Hippocampal formation (tissue), 2 donors: ENCODE measurements at places on chromosomes 6 and 20.

- DNase-seq, result no peak
Measured at GRCh38 chr20:62040381-62040922, 25.2 kb downstream of the TAF4 start.

- no peak for DNase-seq
Measured at GRCh38 chr6:144544266-144544830, 259.2 kb downstream of the UTRN start.

- no peak for DNase-seq
Measured at GRCh38 chr6:88702956-88703556, 260.4 kb downstream of the RNGTT start.

DNA sequence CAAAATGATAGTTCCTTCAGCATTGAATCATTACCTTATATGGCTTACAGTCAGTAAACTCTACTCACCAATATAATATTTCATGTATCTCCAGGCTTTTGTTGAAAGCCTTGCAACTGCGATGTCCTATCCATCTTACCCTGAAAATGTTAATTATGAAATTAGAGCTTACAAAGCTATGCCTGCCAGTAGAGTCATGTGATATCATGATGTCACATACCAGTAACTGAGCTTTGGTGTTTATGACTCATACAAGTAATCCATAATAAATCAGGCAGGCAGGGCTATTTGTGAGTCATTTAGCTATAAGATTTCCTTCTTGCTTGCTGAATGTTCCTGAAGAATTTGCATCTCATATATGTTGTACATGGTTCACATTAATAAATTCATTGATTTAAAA is 44.9 kb upstream of the FAM83B start:
- DNase-seq, result no peak

GRCh38 chr6:151370509-151371078 is 20.8 kb downstream of the ZBTB2 start:
- DNase-seq, result no peak

DNA sequence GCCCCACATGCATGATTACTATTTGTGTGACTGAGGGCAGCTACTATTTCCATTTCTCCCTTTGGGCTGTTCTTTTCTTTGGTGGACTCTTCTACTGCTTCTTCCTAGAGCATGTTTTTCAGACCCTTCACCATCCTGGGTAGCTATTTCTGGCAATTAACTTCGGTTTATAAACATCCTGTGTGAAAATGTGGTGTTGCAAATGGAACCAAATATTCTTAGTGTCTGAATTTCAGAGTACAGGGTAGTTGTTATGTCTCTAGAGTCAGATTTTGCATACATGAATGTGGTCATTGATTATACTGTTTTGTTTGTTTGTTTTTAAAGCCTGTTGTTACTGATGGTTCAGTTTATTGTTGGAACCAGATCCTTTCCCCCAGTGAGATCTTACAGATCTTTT is 49.7 kb downstream of the PROKR2 start:
- no peak for DNase-seq

DNA sequence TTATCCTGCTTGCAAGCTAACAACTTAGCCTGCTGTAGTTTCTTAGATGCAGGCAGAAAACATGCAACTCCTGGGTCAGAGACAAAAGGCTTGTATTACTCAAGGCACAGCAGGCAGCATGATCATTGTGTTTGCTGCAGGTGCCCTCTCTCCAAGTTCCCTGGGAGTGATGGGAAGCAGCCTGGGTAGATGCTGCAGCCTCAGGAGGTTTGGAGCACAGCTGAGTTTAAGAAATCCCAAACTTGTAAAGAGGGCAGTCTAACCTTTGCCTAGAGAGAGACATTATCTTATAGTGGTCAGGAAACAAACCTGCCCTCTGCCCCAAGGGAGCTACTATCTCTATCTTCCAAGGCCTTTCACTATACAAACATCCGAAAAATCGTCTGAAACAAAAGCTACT is 61.1 kb downstream of the PFDN4 start:
- no peak for DNase-seq

- DNase-seq, result no peak
Measured at GRCh38 chr6:129186988-129187387, 304.1 kb downstream of the LAMA2 start.

DNA sequence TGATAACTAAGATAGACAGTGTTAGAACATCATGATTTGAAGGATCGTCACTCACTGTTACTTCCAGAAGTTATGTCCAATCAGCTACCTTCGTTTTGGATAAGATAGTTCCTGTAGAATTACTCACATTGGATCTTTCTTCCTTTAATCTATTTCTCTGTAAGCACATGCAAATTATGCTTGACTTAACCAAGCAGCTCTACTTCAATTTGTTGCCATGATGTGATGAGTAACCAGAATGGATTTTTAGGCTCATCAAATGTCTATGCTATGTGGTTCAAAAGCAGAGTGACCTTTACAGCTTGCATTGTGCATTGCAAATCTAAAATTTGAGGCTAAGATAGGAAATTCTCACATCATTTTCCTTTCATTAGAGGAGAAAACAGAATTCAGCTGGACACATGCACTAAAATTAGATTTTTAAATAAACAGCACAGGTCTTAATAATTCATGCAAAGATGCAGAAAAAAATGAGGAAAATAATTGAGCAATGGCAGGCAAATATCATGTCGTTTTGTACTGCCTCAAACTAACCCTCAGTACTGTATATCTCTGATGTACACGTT is 76.7 kb upstream of the ZFP64 start:
- DNase-seq, result no peak

DNA sequence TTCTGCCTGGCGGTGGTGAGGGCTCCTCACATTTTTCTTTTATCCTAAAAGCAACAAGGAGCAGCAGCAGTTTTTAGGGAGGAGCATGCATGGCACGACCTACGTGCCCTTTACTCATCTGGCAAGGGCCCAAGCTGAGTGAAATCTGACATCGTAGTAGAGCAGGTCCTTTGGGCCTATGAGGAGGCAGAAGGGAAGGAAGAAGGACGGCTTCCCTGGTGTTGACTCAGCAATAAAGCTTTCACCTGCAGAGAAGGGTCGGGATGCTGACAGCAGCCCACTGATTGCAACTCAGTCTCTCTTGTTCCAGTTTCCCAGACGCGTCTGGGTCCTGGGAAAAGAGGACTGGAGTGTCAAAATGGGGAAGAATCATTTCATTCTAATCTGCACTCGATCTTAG is 409.1 kb upstream of the AGPAT4 start:
- no peak for DNase-seq

DNA sequence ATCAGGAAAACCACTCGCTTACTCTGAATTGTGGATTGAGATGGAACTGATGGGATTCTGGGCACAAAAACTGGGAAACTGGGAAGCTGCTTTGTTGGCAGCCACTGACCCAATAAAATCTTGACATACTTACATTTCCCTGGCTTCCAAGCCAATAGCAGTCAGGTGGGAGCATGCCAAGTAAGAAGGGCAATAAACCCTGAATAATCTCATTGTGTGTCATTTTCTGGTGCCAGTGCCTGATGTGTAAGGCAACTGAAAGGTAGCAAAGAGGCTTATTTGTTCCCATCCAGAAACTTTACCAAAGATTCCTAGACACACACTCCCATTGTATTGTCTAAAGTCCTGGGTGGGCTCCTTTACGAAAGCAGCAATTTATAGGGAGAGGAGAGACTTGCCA is 93.2 kb downstream of the TBX18 start:
- DNase-seq, result no peak

- no peak for DNase-seq
Measured at GRCh38 chr6:112122756-112123155, 35.4 kb downstream of the FAM229B start.

DNA sequence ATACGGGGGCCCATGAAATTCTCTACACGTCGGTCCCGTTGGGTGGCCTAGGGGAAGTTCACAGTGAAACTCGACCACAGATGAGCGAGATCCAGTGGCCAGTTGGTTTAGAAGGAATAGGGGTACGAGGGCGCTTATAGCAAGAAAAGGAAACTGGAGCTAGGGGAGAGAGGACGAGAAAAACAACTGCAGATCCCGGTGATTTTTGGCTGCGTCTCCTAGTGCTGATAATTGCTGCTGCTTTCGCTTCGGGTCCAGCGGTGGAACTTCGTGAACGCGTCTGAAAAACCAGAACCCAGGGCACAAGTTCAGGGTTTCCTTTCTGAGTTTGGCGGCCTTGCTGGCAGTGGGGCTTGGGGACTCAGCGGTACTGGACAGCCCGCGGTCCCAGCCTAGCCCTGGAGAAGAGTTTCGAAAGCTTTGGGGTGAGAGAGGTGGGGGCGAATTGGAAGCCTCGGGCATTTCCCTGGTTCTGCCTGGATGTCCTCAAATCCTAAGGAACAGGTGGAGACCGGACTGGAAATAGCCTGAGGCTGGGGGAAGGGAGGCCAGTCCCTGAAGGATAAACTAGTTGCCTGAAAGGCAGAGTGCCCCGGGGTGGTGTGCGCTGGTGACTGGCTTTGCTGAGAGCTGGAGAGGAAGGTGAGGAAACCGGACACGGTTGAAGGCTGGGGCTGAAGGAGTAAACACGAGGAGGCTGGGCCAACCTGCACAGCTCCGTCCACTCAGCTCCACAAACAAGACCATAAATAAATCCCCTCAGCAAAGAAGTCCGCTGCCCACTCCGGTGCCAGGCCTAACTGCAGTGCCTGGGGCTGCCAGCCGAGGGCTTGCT is 793 bp downstream of the GMPR start:
- peak; percentile 66 for DNase-seq

DNA sequence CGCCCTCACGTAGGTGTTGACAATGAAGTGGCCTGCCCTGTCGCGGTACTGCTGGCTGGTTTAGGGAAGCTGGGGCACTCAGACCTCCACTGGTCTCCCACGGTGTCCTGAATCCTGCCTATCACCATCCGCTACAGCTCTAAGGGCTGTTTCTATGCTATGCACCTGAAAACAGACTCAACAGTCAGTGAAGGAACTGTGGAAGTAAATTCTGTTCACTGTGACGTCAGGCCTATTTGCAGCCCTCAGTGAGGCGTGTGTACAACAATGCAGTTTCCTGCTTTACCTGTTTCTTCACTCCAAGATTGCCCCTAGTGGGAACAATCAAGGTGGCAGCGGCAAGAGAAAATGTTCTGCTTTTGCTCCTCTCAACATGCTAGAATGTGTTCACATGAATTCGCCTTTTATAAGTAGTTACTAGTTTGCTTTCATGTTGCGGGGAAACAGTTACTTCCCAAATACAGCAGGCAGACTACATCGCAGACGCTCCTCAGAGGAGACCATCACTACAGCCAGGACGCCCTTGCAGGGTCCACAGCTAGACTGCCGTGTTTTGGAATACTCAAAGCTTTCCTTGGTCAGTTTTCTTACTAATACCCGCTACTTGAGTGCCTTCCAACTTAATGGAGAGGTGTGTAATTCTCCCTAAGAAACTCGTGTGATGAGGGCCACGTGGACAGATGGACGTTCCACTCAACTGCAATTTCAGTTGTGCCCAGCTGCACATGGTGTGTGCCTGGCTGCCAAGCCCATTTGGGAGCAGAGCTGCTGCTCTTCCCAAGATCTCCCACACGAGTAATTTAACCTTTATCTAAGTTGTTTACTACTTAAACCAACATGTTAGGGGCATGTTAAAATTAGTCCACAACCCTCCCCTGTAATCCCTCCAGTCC is 25.4 kb downstream of the DIDO1 start:
- no peak for DNase-seq

- no peak for DNase-seq
Measured at GRCh38 chr6:122740091-122740490, 39.4 kb upstream of the FABP7 start.

- no peak for DNase-seq
Measured at GRCh38 chr6:130421585-130421984, 55.8 kb downstream of the TMEM200A start.

DNA sequence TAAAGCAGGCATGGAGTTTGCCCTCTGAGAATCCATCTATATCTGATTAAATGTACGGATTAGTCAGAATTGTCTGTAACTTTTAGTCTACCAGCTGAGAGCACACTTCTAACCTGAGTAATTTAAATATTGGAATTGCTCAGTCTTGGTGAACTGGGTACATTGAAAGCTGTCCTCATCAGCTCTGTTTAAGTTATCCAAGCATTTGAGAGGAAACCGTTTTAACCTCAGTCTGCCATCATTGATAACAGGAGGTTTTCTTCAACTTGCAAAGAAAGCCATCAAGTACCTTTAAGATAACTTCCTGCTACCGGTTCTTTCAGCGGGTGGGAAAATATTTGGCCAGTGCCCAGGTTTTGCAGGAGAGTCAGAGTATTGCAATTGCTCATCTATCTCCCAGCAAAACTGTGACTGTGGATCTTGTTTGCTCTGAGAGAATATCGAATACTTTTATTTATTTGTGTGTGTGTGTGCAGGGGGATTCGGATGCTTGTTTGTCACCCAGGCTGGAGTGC is 31.1 kb upstream of the F13A1 start:
- DNase-seq, result no peak

DNA sequence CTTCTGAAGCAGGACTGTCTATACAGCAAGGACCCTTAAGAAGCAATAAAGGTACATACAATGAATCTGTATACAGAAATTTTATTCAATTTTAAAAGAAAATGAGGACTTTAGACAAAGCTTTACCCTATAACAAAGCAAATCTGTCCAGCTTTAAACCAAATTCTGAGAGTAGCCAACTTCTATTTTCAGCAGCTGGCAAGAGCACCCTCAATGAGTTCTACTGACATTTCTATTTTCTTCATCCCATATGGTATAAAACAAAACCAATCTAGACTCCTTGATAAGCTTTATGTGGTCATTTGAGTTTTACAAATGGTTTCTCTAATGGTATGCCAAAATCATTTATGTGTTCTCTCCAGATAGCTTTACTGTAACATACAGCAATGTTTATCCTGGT is 12.7 kb downstream of the CPNE1 start:
- no peak for DNase-seq

- no peak for DNase-seq
Measured at GRCh38 chr6:40720375-40720748, 133.2 kb upstream of the LRFN2 start.

- peak; percentile 34 for DNase-seq
Measured at GRCh38 chr20:19996917-19997316, 20.2 kb upstream of the NAA20 start.

- DNase-seq, result no peak
Measured at GRCh38 chr6:168417679-168418557, 23.1 kb upstream of the SMOC2 start.

- DNase-seq, result no peak
Measured at GRCh38 chr6:56927538-56928453, 27.1 kb upstream of the BEND6 start.

DNA sequence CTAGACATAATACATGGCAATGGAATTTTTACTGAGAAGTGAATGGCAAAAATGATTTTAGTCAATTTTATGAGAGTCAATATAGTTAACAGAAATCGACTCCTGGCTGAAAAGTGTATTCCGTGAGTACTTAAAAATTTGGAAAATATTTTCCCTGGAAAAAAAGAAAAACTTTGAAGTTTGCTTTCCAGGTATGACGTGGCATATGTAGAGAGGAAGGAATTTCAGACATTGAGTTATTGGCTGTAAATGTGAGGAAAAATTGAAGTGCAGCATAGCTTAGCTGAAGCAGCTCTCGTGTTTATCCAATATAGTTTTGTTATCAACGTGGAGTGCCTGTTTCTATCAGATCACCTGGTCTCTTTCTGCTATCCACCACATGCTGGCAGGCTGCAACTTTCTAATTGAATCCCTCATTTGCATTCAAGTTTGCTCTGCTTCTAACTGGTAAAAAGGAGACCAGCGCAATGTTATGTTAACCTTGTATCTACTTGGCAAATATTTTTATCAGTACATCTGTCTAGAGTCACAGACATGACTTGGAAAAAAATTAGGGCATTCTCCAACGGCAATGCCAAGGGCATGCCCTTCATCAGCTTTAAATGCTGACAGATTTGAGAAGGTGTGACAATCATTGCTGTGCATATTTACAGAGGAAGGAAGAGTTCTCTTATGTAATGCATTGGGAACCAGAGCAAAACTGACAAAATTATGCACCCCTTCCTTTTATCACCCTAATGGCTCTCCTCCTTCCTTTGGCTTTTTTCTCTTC is 1102.8 kb upstream of the FLRT3 start:
- DNase-seq, result no peak

- DNase-seq, result no peak
Measured at GRCh38 chr6:3359101-3359752, 97.6 kb downstream of the SLC22A23 start.
